ENCODE measurements at places on chromosomes 6 and 20. TPM values are rescaled to one million over a fixed set of nuclear protein-coding genes. Genes with fewer than 3 reads are reported as not detected.

DNA sequence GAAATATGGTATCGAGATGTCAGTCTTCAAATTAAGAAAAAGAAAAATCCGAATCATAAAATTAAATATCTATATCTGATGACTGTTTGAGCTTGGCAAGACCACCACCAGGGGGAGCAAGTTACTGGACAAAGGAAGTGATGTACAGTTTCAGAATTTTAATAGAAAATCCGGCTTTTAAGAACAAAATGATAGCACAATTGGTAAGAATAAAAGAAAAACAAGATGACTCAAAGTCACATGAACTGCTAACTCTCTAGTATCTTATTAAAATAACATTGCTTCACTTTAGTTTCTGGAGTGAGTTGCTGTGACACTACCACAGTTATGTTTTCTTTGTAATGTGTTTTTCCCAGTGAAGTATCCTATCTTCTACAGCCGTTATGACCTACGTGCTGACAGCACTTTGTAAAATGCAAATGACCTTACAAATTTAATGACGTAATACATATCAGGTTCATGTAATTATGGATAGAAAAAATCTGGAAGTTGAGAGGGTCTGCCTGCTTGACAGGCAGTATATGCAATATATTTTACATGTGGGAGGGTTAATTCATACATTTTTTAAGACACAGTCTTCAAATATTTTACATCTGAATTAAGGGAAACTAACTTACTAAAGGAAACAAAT lies 405.3 kb upstream of the HS3ST5 start:
- no peak overlapping the region for H3K4me3 ChIP-seq
- H3K4me1 ChIP-seq: no peaks in the 10 kb centered on the region
- no peak overlapping the region for H3K27ac ChIP-seq
- no peaks in the 10 kb centered on the region for H3K36me3 ChIP-seq

DNA sequence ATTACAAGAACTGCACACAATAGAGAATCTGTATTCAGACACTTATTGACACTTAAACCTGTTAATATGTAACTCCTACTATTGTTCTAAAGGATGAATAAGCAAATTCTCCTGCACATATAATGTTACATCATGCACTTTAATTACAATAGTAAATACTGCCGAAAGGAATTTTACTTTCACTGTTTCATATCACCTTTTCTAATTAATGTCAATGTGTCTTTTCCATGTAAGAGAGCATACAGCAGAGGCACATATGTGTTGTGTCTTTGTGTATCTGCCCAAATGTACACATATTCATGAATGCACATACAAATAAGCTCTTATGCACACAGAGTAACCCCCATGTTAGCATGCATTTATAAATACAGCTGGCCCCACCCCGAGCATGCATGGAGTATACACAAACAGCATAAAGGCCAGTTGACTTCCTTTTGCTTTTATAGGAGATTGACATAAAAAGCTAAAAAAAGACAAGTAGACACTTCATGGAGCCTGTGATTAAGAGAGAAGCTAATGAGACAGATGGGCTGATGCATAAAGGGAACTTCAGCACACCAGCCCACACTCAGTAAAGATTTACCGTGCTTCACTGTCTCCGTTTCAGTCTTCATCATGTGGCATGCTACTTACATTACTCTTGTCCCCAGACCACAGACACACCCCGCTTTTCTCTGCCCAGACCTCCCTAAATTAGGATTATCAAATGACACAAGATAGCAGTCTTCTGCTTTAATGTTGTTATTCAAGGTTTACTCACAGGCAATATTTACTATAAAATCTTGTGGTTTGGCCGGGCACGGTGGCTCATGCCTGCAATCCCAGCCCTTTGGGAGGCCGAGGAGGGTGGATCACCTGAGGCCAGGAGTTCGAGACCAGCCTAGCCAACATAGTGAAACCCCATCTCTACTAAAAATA lies 184.6 kb downstream of the ATXN1 start:
- H3K27ac ChIP-seq: no peak overlapping the region
- no peak for DNase-seq
- H3K27me3 ChIP-seq: no peaks in the 10 kb centered on the region
- no peaks in the 10 kb centered on the region for H3K4me1 ChIP-seq
- H3K36me3 ChIP-seq: no peaks in the 10 kb centered on the region

- no peak for DNase-seq
- H3K36me3 ChIP-seq: no peaks in the 10 kb centered on the region
- no peak overlapping the region for H3K4me3 ChIP-seq
- H3K4me1 ChIP-seq: peaks cover 3% of the 10 kb centered on the region
- no peak overlapping the region for H3K27ac ChIP-seq
Observed at GRCh38 chr6:170116636-170117035, 174.2 kb downstream of the DLL1 start.

GRCh38 chr20:41014561-41015088 lies 14.0 kb upstream of the TOP1 start:
- no peak overlapping the region for H3K27ac ChIP-seq
- H3K27me3 ChIP-seq: no peaks in the 10 kb centered on the region
- no peaks in the 10 kb centered on the region for H3K4me1 ChIP-seq
- no peak overlapping the region for H3K4me3 ChIP-seq

DNA sequence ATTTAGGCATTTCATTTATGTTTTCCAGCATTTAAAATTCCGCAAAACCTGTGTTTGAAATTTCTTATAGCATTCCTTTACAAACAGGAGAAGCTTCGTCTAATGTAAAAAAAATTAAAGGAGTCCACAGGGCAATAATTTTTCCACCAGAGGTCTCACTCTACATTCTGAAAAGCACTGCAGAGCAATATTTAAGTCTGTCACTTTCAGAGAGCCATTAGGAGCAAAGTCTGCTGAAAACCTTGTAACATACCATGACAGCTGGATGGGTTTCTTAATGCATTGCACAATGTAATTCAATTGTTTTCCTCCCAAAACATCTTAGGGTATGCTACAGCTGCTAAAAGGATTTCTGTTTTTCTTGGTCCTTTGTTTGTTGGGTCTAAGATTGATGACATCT lies 18.0 kb downstream of the BAG2 start:
- no peaks in the 10 kb centered on the region for H3K27me3 ChIP-seq
- no peak overlapping the region for H3K4me3 ChIP-seq
- DNase-seq: no peak
- H3K36me3 ChIP-seq: no peaks in the 10 kb centered on the region
- no peaks in the 10 kb centered on the region for H3K4me1 ChIP-seq

DNA sequence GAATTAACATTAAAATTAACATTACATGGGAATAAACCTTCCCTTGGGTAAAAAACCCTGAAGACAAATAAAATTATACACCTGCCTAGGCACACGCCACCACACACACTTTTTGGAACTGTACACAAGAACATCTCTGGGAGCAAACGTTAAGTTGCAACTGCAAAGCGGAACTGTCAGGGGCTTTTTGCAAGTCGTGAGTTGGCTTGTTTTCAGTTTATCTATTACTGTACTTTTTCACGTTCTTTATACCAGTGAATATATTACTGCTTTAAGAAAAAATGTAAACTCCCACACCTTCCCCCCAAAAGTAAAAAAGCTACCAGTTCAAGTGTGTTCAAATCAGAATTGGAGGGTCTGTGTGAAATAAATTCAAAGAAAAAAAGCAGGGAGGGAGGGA lies 65.5 kb upstream of the NFATC2 start:
- H3K4me1 ChIP-seq: no peaks in the 10 kb centered on the region
- H3K4me3 ChIP-seq: no peak overlapping the region
- DNase-seq: no peak
- no peaks in the 10 kb centered on the region for H3K36me3 ChIP-seq
- no peaks in the 10 kb centered on the region for H3K27me3 ChIP-seq
- H3K27ac ChIP-seq: no peak overlapping the region

DNA sequence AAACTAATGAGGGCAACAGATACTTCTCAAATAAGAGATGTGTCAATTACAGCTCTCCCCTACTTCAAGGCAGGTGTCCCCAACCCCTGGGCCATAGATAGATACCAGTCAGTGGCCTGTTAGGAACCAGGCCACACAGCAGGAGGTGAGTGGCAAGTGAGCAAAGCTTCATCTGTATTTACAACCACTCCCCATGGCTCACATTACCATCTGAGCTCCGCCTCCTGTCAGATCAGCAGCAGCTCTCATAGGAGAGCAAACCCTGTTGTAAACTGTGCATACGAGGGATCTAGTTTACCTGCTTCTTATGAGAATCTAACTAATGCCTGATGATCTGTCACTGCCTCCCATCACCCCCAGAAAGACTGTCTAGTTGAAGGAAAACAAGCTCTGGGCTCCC lies 422.1 kb downstream of the GJA1 start:
- no peak overlapping the region for H3K27ac ChIP-seq
- no peaks in the 10 kb centered on the region for H3K27me3 ChIP-seq
- DNase-seq: no peak
- H3K36me3 ChIP-seq: no peaks in the 10 kb centered on the region

DNA sequence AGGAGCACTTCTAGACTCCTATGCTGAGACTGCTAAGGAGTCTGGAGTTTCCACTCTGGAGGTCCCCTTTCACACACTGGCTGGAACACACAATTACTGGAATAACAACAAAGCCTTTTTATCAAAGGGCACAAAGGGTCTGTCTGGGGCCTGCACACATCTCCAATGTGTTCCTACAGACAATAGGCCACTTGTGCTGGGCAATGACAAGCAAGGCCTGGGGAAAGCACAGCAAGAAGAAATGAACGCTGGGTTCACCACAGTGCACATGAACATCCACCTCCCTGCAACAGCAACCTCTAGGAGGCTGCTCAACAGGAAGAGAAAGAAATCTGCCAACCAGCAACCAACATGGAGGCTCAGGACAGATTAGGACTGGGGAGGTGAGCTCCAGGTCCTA lies 43.9 kb downstream of the TRPC4AP start:
- no peak for DNase-seq
- no peak overlapping the region for H3K4me3 ChIP-seq
- H3K36me3 ChIP-seq: no peaks in the 10 kb centered on the region
- H3K27ac ChIP-seq: no peak overlapping the region
- H3K4me1 ChIP-seq: no peaks in the 10 kb centered on the region

DNA sequence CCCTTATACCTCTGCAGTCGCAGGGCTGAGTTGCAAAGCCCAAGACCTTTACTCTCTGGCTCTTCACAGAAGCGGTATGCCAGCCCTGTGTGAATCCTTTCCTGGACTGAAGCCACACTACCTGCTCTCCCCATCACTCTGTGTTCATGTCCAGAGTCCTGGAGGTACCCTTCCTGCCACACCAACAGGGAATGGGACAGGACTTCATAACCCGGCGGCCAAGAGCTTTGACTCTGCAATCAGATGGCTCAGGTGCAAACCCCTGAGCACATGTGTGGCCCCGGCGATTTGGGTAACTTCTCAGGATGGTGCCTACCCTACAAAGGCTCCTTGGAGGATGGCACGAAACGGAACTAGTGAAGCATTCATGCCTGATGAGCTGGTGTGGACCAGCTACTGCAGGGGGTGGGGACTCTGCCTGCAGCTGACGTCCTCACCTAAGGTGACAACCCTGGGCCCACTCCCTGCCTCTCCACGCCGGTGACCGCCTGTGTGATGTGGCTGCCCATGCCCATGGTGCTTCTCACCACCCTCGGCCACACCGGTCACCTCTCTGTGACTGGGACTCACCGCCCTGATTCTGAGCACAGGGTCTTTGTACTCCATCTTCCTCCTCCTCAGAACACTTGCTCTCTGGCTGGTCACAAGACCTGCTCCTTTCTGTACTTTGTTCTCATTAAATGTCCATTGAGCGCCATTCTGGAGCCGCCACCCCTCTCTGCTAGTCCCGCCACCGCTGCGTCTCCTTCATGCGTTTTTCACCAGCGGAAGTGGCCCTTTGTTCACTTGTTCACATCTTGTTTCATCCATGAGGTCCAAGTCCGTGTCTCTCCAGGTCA lies 116.7 kb downstream of the SULF2 start:
- no peaks in the 10 kb centered on the region for H3K27me3 ChIP-seq
- DNase-seq: no peak
- H3K36me3 ChIP-seq: no peaks in the 10 kb centered on the region
- no peak overlapping the region for H3K27ac ChIP-seq
- no peak overlapping the region for H3K4me3 ChIP-seq

- peak; percentile 57 for DNase-seq
- H3K27ac ChIP-seq: no peak overlapping the region
- H3K4me1 ChIP-seq: peaks cover 9% of the 10 kb centered on the region
- no peaks in the 10 kb centered on the region for H3K27me3 ChIP-seq
- no peak overlapping the region for H3K4me3 ChIP-seq
Observed at GRCh38 chr6:148293181-148293995, 49.2 kb upstream of the SASH1 start.

DNA sequence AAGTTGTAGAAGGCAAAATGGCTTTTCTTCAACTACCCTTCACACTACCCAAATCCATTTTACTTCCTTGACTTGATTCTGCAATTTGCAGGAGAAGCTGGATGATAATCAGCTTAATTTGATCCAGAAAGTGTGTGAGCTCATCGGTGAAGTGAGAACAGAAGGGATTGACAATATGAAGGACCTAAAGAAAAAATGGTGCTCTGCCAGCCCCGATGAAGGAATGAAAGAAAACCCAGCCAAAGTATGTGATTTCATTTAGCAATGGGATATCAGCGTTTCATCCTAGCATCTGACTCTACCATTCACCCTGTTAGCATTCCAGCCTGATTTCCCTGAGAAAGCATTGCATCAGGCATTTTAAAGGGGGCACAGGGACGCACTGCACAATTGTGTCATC lies 41.5 kb downstream of the CD164 start:
- H3K27me3 ChIP-seq: no peaks in the 10 kb centered on the region
- H3K36me3 ChIP-seq: no peaks in the 10 kb centered on the region
- no peak overlapping the region for H3K4me3 ChIP-seq
- no peaks in the 10 kb centered on the region for H3K4me1 ChIP-seq

DNA sequence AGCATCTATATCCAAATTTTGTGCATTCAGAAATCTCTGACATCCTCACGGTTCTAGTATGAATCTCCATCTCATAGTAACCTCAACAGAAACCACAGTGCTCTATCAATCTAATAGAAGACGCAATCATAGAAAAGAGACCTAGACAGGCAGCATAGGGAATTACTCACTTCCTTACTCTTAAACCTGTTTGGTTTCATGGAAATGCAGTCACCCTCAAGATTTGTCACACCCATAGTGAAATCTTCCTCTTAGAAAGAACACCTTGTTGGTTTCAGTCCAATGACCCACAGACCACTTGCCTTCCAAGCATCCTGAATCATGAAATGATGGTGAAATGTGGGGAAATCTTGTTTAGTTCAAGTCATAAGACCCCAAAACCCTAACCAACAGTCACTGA lies 166.1 kb upstream of the PRDM1 start:
- H3K4me1 ChIP-seq: peaks cover 3% of the 10 kb centered on the region
- H3K27me3 ChIP-seq: no peaks in the 10 kb centered on the region
- H3K36me3 ChIP-seq: no peaks in the 10 kb centered on the region
- no peak overlapping the region for H3K4me3 ChIP-seq
- no peak for DNase-seq

GRCh38 chr20:36493051-36493800 lies 48.1 kb upstream of the MYL9 start:
- no peak for DNase-seq
- H3K4me3 ChIP-seq: no peak overlapping the region
- no peaks in the 10 kb centered on the region for H3K27me3 ChIP-seq

WFDC2 gene
- 1.6 TPM for total RNA-seq

COL9A3 gene
- total RNA-seq: 0.83 TPM

C20orf144 gene
- total RNA-seq: not detected

SPEF1 gene
- total RNA-seq: 0.65 TPM

MYMX gene
- not detected for total RNA-seq

SOX18 gene
- 2.0 TPM for total RNA-seq

CLPSL1 gene
- not detected for total RNA-seq

TAGAP gene
- total RNA-seq: 1.4 TPM

SNAP91 gene
- total RNA-seq: 1.4 TPM

PAX1 gene
- total RNA-seq: not detected

ELOVL4 gene
- 1.7 TPM for total RNA-seq

TMC2 gene
- total RNA-seq: not detected
